NCI-H524 treated with DMSO at 0.1 percent for 48 hours (cell line): ENCODE measurements at places on chromosomes 12 and 14.

DNA sequence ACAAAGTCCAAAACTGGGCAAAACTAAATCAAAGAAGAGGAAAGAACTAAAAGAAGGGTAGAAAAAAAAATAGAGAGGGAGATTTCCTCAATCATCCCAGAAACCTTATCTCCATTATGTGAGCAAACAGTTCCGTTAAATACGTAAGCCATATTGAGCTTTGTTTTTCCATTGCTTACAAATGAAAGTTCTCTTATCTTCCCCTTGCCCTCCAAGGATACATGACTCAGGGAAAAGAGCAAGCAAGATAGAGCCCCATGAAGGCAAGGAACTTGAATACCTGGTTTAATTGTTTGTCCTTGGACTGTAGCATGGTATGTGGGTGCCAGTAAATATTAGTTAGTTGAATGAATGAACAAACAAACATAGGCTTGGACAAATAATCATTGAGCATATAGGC lies 126.8 kb upstream of the USP15 start:
- no peak for DNase-seq

- DNase-seq: peak; percentile 92
These were observed 104.0 kb downstream of the GPR135 start for GRCh38 chr14:59360923-59361794.

DNA sequence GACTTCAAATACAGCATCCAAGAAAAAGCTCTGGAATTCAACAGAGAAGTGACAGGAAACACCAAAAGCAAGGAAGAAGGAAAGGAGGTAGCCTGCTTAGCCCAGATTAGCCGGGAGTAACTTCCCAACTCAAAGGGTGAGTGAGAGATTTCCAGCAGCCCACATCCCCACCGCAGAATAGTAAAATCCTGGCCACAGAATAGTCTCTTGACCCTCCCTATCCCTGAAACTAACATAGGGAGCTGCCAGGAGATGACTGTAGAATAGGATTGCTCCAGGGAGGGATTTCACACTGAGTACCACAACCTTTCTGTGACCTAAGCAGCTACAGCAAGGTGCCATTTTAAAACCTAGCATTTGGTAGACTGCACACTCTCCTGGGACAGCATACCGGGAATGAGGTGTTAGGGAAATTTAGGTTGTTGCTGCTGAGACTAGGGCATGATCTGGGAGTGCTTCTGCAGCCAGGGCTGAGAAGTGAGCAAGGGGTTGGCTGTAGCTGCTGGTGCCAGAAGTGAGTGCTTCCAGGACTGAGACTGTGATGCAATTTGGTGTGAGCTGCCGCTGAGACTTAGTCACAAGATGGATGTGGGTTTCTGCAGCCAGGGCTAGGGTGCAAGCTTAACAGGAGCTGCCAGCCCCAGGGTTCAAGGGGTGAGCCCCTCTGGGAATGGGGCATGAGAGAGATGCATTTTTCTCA lies 66.0 kb downstream of the TMTC3 start:
- no peak for DNase-seq

DNA sequence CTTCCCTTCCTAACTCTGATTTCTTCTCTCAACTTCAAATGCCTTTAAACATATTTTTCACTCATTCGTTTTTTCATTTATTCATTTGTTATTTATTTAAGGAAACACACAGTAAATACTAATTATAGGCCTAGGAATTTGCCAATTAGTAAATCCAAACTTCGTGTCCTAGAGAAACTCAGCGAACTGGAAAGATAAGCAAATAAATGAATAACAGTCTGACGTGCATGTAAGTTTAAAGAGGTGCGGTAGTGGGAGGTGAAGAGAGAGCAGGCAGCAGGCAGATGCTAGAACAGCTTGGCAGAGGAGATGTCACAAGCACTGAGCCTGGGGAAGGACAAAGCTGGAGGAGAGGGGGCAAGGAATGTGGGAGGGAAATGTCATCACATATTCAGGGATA lies 228.2 kb downstream of the DPY19L2 start:
- no peak for DNase-seq

- DNase-seq: no peak
These were observed 1286.5 kb downstream of the TMEM121 start for GRCh38 chr14:106812788-106813476.

GRCh38 chr14:66507181-66507721 lies 696 bp upstream of the GPHN start:
- no peak for DNase-seq

DNA sequence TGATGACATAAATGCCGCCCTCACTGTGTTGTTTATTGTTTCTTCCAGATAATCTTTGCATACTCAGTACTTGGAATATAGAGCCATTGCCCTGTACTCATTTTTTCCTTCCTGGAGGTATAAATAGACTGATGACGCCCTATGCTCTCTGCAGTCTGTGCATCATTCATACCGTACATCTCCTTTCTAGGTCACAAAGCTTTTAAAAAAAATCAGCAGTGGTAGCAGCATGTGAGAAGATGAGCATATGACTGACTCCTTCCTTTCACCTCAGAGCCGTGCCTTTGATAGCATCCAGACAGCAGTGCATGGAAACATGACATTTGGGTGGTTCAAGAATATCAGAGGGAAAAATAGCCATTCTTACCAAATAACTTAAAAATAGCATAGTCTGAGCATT lies 77.3 kb downstream of the PDE3A start:
- no peak for DNase-seq

- no peak for DNase-seq
These were observed 14.2 kb upstream of the CARMIL3 start for GRCh38 chr14:24037658-24038037.

DNA sequence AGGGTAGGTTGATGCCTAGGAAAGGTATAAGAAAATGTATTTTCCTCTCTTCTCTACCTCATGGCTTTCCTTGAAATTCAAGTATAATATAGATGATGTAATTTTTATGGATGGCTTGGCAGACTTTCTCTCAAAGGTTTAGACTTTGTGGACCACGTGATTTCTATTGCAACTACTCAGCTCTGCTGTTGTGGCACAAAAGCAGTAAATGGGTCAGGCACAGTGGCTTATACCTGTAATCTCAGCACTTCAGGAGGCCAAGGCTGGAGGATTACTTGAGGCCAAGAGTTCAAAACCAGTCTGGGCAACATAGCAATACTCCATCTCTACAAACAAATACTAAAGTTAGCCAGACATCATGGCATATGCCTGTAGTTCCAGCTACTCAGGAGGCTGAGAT lies 22.0 kb downstream of the SRP54 start:
- DNase-seq: no peak

- no peak for DNase-seq
These were observed 390.6 kb upstream of the ATP2B1 start for GRCh38 chr12:90099288-90099687.

- no peak for DNase-seq
These were observed 33.1 kb downstream of the RPS29 start for GRCh38 chr14:49553106-49553505.

- DNase-seq: no peak
These were observed 191.2 kb upstream of the GARIN2 start for GRCh38 chr14:66998013-66998412.

DNA sequence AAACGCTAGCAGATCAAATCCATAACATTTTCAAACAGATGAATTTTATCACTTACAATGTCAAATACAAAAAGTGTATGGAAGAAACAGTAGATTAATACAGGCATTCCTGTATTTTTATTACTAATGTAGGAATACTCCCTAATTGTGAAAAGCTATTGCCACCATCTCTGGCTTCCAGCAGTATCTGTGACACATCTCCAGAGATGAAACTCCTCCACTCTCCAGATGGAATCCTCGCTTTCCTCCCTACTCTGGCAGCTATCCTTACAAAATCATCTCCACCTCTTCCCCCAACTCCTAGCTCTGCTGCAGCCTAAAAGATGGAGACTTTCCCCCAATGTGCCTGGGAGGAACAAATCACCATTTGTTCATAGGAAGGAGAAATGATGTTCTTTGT lies 211.4 kb downstream of the SSPN start:
- no peak for DNase-seq

DNA sequence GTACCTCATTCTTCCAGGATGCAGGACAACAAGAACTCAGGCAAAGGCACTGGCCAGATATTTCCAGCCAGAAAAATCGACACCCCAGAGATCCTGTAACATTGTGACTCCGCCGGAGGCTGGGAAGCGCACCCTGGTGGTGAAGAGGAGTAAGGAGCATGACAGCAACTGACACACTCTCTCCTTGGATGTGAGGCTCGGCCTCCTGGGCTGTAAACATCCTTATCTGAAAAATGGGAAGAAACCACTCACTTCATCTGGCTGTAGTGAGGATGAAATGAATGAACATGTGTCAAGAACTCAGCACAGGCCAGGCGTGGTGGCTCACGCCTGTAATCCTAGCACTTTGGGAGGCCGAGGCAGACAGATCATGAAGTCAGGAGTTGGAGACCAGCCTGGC lies 27.5 kb downstream of the TCHP start:
- no peak for DNase-seq

DNA sequence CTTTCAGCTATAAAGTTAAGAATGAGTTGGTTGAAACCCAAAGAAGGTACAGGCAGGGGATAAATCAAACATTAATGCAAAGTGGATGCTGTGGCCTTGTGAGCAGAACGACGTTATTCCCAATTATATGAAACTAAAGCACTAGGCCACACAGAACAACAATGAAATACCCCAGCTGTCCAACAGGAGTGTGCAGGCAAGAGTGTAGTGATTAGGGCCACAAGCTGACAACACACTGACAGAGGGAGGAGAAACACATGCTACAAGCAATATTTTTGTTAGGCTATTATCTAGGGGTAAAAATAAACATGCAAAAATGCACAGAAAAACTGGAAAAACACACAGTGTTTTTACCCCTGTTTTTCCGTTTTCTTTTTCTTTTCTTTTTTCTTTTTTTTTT lies 15.0 kb downstream of the MAP3K9 start:
- no peak for DNase-seq

DNA sequence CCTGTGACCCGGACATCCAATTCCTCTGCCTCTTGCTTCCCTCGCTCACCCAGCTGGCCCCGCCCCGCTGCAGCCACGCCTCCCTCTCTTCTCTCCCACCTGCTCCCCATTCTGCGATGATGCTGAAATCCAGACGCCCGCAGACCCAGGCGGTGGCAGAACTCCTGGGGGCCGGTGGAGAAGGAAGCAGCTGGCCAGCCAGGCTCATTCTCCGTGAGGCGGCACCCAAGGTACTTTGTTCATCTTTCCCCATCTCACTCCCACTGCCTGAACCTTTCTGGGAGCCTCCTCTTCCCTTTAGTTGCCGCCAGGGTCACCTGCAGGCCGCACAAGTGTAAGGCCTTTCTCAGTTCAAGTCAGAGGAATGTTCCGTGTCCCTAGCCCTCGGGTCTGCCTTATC lies 35.7 kb downstream of the FOXN4 start:
- peak; percentile 32 for DNase-seq

- no peak for DNase-seq
These were observed 9.1 kb downstream of the NFATC4 start for GRCh38 chr14:24377126-24377525.

- no peak for DNase-seq
These were observed 2.2 kb downstream of the PCBP2 start for GRCh38 chr12:53453953-53454640.

DNA sequence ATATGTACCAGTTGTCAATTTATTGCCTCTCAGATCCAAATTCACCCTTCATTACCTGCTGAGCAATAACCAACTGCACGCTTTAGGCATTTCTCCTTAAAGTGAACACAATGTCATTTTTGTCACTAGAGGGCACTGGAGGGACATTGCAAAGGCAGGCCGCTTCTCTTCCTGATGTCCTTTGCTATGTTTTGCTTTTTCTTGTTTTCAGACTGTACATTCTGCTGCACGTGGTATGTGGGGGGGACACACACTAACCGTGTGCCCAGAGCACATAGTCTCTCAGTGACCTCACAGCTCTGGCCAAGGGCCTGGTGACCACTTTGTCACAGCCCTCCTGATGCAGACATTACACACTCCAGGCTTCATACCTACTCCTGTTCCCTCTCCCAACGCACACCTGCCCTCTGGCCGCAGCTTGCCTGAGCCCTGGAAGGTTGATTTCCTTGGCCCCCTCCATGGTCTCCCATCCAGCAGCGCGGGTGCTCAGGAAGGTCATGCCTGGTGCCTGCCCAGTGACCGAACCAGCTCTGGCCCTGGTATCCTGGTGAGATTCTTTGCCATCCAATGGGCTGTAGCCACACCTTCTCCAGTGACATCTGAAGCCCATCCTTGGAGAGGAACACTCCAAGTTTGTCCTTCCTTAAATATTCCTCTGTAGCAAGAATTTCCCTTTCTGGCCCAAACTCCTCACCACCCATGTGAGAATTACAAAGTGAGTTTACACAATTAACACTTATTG lies 39.9 kb downstream of the MYO1H start:
- peak; percentile 43 for DNase-seq

DNA sequence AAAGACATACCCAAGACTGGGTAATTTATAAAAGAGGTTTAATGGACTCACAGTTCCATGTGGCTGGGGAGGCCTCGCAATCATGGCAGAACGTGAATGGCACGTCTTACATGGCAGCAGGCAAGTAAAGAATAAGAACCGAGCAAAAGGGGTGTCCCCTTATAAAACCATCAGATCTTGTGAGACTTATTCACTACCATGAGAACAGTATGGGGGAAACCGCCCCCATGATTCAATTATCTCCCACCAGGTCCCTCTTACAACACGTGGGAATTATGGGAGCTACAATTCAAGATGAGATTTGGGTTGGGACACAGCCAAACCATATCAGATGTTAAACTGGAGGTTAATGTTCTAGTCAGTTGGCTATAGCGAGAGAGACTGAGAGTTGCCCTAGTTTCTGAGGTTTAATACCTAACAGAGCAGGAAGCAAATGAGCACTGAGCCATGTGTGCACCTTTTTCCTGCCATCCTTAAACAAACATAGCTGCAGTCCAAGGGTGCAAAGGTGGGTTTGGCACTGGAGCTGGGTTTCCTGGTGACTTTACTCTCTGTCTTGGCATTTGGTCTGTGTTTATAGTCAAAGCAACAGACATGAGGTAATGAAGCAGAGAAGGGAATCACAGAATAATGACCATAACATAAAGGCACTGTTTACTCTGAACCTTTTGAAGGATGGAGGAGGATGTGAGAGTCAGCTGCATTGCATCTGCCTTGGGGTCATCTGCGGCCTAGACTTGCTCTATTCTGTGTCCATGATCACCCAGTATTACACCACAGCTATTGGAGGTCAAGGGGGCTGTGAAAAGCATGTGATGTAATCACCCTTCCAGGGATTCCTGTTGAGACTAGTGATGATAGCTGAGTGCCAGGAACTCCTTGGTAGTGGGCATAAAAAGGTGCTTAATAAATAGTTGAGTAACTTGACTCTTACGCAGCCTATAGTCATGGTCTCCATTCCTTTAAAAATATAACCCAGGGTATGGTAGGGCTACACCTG lies 83.6 kb upstream of the USP44 start:
- DNase-seq: no peak

- DNase-seq: no peak
These were observed 18.9 kb downstream of the PYROXD1 start for GRCh38 chr12:21456291-21456780.

DNA sequence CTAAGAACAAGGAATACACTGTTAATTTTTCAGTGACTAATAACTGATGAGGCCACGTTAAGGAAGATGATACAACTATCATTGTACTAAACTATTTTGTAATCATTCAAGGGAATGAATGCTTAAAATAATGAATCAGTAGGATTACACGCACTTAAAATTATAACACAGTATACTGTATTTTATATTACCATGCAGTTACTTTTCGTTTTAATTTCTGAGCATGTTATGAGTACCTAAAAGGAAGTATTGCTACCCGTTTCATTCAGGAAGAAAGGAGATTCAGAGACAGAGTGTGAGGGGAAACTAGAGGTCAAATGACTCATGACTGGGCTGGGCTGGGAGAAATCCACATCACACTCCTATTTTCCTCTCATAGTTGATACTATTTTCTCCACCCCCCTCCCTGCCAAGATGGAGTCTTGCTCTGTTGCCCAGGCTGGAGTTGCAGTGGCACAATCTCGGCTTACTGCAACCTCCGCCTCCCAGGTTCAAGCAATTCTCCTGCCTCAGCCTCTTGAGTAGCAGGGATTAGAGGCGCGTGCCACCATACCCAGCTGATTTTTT lies 202.0 kb downstream of the PPM1H start:
- no peak for DNase-seq
